ENCODE measurements at places on chromosomes 2 and 18.

- DNase-seq: no peak
These were observed 88.4 kb upstream of the RND3 start for GRCh38 chr2:150575861-150576260.

DNA sequence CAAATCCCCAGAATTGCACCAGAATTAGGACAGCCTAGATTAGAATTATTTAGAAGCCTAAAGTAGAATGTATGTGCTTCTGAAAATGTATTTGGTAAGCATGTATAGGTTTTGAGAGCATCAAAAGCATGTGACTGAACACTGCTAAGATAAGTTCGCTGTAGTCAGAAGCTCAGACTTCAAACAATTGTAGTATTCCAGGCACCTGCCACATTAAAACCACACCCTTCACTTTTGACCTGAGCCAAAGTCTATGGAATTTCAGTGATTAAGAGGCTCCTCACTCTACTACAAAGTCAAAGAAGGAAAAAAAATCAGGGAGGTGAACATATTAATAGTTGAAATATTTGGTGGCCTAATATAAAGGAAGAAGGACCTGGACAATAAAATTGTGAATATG is 8.2 kb downstream of the KCNJ3 start:
- no peak for DNase-seq

- DNase-seq: no peak
These were observed 26.9 kb upstream of the KCTD1 start for GRCh38 chr18:26574958-26575864.

GRCh38 chr2:193371200-193371599 is 1176.5 kb upstream of the TMEFF2 start:
- no peak for DNase-seq

GRCh38 chr2:152740743-152741328 is 22.4 kb downstream of the ARL6IP6 start:
- no peak for DNase-seq

DNA sequence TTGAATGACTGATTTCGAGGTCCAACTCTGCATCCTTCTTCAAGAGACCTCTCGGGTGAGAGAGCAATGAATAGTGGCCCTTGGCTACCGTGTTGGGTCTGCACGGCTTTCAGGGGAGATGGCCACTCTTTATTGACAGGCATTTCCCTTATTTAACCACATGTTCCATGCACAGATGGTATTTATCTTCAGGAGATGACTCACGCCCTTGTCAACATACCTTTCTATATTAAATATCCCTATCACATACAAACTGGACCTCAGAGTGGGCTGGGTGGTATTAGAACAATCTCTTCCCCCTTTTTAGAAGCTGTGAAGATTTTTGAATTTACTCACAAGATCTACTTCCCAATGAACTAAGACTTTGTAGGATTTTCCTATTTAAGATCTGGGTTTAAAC is 109.6 kb upstream of the CDC42EP3 start:
- DNase-seq: no peak

GRCh38 chr2:132797556-132797955 is 127.6 kb upstream of the LYPD1 start:
- no peak for DNase-seq

DNA sequence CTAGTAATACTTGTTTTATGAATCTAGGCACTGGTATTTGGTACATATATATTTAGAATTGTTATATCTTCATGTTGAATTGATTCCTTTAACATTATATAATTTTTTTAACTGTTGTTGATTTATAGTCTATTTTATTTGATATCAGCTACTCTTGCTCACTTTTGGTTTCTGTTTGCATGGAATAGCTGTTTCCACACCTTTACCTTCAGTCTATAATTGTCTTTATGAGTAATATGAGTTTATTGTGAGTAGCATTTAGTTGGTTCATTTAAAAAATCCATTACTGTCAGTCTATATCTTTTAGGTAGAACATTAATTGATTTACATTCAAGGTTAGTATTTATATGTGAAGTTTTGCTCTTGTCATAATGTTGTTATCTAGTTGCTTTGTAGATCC is 58.6 kb downstream of the SMCHD1 start:
- no peak for DNase-seq

- no peak for DNase-seq
These were observed 287.2 kb upstream of the LINC00305 start for GRCh38 chr18:64436111-64436510.

DNA sequence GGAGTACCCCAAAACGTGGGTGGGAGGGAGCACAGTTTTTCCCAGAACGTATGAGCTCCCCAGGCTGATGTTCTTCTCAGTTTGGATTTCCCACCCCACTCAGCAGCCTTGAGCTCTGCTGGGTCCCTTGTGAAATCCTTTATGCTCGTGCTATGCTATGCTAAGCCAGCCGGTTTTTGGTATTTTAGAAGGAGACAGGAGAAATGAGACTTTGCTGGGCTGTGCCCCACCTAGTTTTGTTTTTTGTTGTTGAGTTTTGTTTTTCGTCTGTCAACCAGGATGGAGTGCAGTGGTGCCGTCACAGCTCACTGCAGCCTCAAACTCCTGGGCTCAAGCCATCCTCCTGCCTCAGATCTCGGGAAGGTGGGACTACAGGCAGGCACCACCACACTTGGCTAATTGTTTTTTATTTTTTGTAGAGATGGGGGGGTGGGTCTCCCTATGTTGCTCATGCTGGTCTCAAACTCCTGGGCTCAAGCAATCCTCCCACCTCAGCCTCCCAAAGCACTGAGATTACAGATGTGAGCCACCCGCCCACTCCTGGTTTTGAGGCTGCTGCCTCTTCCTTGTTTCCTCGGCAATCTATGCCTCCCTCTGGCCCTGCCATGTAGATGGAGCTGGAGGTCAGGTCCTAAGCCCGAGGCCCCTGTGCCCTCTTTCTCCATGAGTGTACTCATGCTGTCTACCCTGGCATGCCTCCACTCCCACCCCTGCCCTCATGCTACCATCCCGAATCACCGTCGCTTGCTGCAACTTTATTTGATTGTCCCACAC is 17.5 kb upstream of the MGAT4A start:
- DNase-seq: no peak

DNA sequence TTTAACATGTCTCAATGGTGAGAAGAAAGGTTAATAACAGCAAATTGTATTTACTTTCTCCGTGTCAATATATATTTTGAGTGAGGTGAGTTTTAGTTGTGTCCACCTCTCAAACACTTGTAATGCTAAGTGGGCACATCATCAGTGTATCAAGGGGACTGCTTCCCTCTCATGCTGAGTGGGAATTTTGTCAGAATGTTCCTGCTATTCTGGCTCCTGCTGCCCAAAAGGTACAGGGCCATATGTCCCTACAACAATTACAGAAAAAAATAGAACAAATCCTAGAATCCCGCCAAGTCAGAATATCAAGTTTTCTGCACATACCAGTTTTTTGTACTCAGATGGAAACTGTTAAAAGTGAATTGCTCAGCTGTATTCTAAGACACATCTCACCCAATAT is 5.4 kb upstream of the CERKL start:
- DNase-seq: no peak

GRCh38 chr18:33123862-33124518 is 316.5 kb downstream of the CCDC178 start:
- DNase-seq: no peak

DNA sequence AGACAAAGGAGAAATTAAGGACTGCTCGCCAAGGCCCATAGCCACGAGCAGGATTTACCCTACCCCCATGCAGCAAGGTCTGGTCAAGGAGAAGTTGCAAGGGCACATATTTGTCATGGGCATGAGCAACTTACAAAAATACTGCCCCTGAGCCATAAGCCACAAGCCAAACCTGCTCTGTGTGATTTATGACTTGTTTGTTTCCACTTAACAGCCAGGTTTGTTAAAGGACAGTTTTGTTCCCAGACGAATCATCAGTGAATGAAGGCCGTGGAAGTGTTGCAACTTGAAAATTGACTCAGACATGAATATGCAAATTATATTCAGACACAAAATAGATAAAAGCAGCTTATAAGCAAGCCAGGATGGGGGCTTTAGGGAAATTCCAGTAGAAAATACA is 31.3 kb upstream of the EVA1A start:
- DNase-seq: no peak

- no peak for DNase-seq
These were observed 54.9 kb downstream of the CCDC138 start for GRCh38 chr2:108841506-108841905.

GRCh38 chr18:63683890-63684289 is 18.9 kb upstream of the SERPINB11 start:
- no peak for DNase-seq

- no peak for DNase-seq
These were observed 601.1 kb downstream of the ARHGAP15 start for GRCh38 chr2:143730155-143730952.

DNA sequence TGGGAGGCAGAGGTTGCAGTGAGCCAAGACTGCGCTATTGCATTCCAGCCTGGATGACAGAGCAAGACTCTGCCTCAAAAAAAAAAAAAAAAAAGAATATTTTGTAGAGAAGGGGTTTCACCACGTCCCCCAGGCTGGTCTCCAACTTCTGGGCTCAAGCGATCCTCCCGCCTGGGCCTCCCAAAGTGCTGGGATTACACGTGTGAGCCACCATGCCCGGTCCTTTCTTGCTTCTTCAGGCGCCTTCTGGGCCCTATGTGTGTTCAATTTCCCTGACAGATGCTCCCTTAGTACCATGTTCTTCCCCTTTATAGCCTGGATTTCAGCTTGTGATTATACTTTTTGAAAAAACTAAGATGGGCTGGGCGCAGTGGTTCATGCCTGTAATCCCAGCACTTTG is 9.8 kb downstream of the ZFP36L2 start:
- DNase-seq: no peak

DNA sequence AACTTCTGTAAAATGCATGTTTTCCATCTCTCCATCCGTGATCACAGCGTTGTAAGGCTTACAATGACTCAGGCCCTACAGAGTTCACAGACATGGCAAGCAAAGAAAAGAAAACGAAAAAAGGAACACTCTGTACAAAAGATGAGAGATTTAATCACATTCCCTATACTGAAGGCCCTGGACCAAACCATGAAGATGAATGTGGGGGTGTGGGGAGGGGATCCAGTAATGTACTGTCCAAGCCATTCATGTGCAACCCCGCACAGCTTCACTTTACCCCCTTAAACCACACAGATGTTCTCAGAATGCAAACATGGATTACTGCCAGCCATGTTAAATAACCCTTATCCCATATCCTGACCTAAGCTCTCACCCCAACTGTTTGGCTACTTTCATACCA is 391.1 kb downstream of the NCKAP5 start:
- DNase-seq: no peak

- no peak for DNase-seq
These were observed 24.2 kb downstream of the RAPH1 start for GRCh38 chr2:203510941-203511305.

DNA sequence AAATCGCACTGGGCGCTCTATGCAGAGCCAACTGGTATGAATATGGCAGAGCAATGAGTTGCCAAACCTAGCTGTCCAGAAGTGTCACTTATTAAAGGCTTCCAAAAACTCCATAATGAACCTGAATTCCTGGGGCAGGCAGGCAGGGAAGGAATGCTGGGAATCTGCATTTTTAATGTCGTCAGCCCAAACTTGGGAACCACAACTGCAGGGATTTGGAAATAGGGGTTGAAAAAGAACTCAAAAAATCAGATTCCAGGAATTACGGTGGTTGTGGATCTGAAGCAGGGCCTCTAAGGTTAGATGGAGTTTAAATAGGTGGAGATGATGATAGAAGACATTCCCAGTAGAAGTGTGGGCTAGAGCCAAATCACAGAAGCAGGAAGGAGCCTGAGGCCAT is 15.0 kb downstream of the NCKAP5 start:
- DNase-seq: no peak

DNA sequence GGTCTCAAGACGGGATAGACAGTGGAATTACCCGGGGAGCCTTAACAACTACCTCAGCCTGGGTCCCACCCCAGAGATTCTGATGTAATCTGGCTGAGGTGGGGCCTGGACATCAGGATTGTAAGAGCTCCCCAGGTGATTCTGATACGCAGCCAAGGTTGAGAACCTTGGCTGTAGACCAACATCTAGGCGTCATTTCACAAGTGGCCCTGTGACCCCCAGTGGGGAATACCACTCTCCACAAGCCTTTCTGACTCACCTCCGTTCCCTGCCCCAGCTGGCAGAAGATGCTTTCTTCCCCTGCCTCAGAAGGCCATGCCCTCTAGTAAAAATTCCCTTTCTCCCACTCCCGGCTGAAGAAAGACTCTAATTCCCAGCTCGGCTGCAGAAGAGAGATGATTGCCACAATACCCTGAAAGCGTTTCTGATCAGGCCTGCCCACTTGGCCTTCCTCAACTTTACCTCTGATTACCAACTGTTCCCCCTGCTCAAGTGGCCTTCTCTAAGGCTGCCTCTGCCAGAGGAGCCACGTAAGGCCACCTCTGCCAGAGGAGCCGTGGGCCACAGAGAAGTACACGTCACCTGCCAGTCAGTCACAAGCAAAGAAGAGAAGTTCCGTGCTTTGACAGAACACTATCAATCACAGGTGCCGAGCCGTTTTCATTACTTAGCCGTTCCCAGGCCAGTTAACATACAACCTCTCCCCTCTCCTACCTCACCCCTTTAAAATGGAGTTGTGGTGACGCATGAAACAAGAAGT is 116.8 kb upstream of the PKDCC start:
- no peak for DNase-seq

DNA sequence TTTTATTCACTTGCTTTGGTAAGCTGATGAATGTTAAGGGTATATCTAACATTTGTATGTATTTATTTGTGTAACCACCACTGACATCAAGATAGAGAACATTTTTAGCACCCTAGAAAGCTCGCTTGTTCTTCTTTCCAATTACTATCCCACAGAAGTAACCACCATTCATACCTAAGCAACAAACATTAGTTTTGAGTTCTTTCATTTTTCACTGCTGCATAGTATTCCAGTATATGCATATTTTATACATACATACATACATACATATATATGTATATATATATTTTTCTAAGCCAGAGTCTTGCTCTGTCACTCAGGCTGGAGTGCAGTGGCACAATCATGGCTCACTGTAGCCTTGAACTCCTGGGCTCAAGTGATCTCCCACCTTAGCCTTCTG is 11.1 kb upstream of the DYM start:
- no peak for DNase-seq

- no peak for DNase-seq
These were observed 848 bp downstream of the FAM124B start for GRCh38 chr2:224400886-224401632.

- DNase-seq: no peak
These were observed 372.7 kb upstream of the SOX11 start for GRCh38 chr2:5319493-5319892.

DNA sequence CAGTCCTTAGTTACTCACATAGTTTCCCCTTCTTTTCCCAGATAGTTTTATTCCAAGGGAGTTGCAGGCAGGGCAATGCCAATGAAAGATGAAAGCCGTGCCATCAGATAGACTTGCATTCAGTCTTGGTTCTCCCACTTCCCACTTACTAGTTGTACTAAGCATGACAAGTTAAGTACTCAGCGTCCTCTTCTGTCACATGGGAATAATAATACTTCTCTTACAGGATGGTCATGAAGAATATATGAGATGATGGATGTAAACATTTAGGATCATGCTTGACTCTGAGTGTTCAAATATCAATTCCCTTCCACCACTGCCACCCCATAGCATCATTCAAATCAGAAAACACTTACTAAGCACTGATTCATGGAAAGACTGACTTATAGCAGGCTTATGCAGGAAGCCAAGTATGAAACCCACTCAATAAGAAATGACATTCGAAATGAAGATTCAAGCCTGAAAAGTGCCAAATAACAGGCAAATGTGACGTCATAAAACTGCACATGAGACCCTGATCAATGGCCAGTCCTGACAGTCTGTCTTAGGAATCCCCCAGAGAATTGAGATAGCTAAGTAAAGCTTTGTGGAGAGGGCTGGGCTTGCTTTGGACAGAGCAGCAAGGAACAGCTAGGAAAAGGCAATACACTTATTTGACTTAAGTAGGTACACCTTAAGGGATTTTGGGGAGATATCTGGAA is 11.1 kb upstream of the EVA1A start:
- DNase-seq: no peak

GRCh38 chr2:114754907-114755563 is 312.6 kb downstream of the DPP10 start:
- DNase-seq: no peak
